ENCODE measurements at places on chromosomes 2 and 18. TPM values are rescaled to one million over a fixed set of nuclear protein-coding genes. Genes with fewer than 3 reads are reported as not detected.

The CCDC85A gene
- 6.7 TPM for total RNA-seq

The GCG gene
- total RNA-seq, result not detected

The MOGAT1 gene
- total RNA-seq, result not detected

The CFC1 gene
- total RNA-seq, result not detected

The REG3G gene
- not detected for total RNA-seq
